Ascending aorta (tissue), 2 donors: ENCODE measurements at places on chromosomes 16 and 17. TPM values are rescaled to one million over a fixed set of nuclear protein-coding genes. Genes with fewer than 3 reads are reported as not detected.

GRCh38 chr16:86195863-86196630 is 297.1 kb downstream of the IRF8 start:
- DNase-seq, result no peak

DNA sequence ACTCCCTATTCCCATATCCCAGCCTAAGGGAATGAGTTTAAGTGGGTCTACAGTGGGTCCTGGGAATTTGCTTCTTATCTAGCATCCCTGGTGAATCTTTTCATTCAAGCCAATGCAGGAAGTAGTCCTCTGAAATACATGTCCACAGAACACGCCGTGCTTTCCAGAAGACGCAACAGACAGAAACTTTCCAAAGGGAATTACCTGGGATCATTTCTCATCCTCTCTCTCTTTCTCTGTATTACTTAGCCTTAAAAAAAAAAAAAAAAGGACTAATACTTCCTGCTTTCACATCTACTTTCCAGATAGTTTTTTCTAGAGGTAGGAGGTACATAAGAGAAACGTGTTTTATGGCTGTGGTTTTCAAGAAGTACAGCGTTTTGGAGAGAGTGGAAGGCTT is 499.0 kb downstream of the MAF start:
- DNase-seq, result no peak

The SEC14L1 gene
- 176 TPM for total RNA-seq

The EPX gene
- not detected for total RNA-seq
